ENCODE measurements at places on chromosomes 12 and 14. TPM values are rescaled to one million over a fixed set of nuclear protein-coding genes. Genes with fewer than 3 reads are reported as not detected.

DNA sequence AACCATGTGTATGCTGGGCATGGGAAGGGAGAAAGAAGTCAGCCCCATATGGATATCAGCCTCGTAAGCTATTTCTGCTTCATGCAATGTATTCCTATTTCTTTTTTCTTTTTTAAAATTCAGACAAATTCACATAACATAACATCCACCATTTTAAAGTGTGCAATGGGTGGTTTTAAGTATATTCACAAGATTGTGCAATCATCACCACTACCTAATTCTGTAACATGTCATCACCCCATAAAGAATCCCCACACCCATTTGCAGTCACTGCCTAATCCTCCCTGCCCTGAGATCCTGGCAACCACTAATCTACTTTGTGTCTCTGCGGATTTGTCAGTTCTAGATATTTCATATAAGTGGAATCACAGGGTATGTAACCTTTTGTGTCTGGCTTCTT lies 9.5 kb downstream of the POMT2 start:
- no peak overlapping the region for H3K27ac ChIP-seq
- no peak for DNase-seq
- H3K27me3 ChIP-seq, result no peaks in the 10 kb centered on the region
- H3K4me3 ChIP-seq, result no peak overlapping the region
- no peaks in the 10 kb centered on the region for H3K4me1 ChIP-seq

The PAPLN gene
- total RNA-seq, result 1.6 TPM

- no peaks in the 10 kb centered on the region for H3K27me3 ChIP-seq
- H3K4me1 ChIP-seq, result no peaks in the 10 kb centered on the region
- no peak for DNase-seq
- no peak overlapping the region for H3K4me3 ChIP-seq
- H3K27ac ChIP-seq, result no peak overlapping the region
These were observed 50.5 kb downstream of the ATF7 start for GRCh38 chr12:53575502-53576249.

- no peak overlapping the region for H3K4me3 ChIP-seq
- H3K27ac ChIP-seq, result no peak overlapping the region
These were observed 38.3 kb downstream of the PRMT8 start for GRCh38 chr12:3529281-3529680.

DNA sequence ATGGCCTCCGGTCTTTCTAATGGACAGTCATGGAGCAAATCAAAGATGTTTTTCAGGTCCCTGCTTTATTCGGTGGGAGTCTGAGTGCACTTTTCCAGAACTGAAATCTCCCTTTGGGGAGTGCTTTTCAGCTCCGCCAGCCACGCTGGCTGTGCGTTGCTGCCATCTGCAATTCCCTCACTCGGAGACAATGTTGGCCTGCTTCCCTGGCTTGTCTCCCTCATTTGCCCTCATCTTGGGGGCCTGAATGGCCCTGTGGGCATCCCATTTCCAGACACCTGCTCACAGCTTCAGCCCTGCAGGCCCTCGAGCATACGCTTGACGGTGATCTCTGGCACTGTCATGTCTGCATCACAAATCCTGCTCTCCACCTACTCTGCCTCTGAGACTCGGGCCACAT lies 103.8 kb downstream of the CCDC92 start:
- H3K27me3 ChIP-seq, result no peaks in the 10 kb centered on the region
- no peak overlapping the region for H3K27ac ChIP-seq
- no peak overlapping the region for H3K4me3 ChIP-seq
- H3K4me1 ChIP-seq, result no peaks in the 10 kb centered on the region
